ENCODE measurements at places on chromosomes 2 and 18. TPM values are rescaled to one million over a fixed set of nuclear protein-coding genes. Genes with fewer than 3 reads are reported as not detected.

Gene LRRTM4
- total RNA-seq: 0.16 TPM

Gene INHA
- 0.26 TPM for total RNA-seq

Gene MBD2
- 112 TPM for total RNA-seq

Gene SGPP2
- total RNA-seq: under 0.01 TPM

Gene SLC40A1
- total RNA-seq: 76.7 TPM

Gene LYG2
- not detected for total RNA-seq

Gene DYNAP
- total RNA-seq: not detected

Gene PRKAG3
- not detected for total RNA-seq

Gene CKAP2L
- total RNA-seq: 1.3 TPM

Gene CLEC4F
- total RNA-seq: not detected

Gene ALK
- total RNA-seq: 0.16 TPM

Gene CRYGC
- not detected for total RNA-seq

Gene SKA1
- total RNA-seq: 0.95 TPM

Gene OTOS
- not detected for total RNA-seq

Gene TRIM43
- not detected for total RNA-seq

Gene CD302
- total RNA-seq: 3.9 TPM

Gene SLC9A4
- total RNA-seq: not detected

Gene DSG1
- not detected for total RNA-seq

Gene MERTK
- total RNA-seq: 0.86 TPM

Gene LTBP1
- total RNA-seq: 836 TPM

Gene PIEZO2
- total RNA-seq: 1.3 TPM

Gene NUP35
- 3.8 TPM for total RNA-seq

Gene TMEFF2
- 2.2 TPM for total RNA-seq

Gene DYSF
- total RNA-seq: not detected

Gene CAPN14
- total RNA-seq: 0.16 TPM

Gene RSAD2
- total RNA-seq: under 0.01 TPM

All from bronchial smooth muscle cell (primary cell).